ENCODE measurements at places on chromosomes 2 and 18.

GRCh38 chr2:172083628-172084394, 1.5 kb upstream of the DLX1 start:
- no peak for DNase-seq

DNA sequence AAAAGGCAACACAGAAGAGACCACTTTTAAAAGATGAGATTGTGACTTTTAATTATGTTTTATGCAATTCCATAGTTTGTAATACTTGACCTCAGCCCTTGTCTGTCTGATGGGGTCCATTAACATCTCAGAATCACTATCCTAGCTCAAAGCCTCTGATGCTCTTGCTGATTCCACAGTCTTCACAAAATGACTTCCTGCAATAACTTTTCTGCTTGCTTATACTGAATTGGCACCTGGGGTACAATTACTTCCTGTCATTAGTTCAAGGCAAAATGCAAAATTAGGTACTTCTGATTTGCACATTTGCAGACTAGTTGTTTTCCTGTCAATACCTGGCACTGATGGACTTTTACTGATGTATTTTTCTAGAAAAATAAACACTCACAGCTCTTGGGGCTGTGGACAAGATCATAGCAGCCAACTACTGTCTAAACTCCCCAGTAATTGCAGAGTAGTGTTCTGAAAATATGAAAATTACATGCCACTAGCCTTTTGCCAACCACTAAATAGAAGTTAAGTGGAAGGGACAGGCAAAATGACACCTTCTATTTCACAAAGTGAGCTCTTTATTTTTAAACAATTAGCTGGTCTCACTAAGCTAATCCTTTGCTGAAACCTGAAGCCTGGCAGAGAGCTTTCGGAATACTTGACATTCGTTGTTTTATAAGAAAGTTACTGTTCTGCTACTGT, 129.1 kb downstream of the PIEZO2 start:
- DNase-seq: peak; percentile 52

GRCh38 chr2:201231781-201232466, 28.4 kb upstream of the CASP8 start:
- DNase-seq: peak; percentile 96

- DNase-seq: no peak
Measured at GRCh38 chr2:128710729-128711128, 392.1 kb upstream of the HS6ST1 start.

GRCh38 chr2:234328444-234328990, 168.4 kb downstream of the ARL4C start:
- no peak for DNase-seq

Data from OCI-LY7 (cell line).